ENCODE measurements at places on chromosomes 3 and 15. TPM values are rescaled to one million over a fixed set of nuclear protein-coding genes. Genes with fewer than 3 reads are reported as not detected.

- DNase-seq = no peak
Measured at GRCh38 chr3:48414376-48415250, 15.3 kb downstream of the PLXNB1 start.

DNA sequence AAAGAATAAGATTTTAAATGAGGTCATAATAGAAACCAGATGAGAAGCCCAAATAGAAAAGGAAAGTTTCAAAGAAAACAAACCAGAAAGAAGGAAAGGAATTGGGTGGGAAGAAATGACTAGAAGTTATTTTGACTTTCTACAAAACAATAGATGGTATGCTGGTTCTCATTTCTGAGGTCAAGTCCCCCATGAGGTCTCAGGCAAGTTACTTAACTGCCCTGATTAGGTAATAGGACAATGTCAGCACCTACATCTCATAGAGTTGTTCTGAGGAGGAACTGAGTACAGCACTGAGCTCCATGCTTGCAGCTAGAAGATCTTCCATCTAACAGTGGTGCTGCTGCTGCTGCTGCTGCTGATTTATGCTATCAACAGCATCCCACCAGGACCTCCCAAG, 185.9 kb downstream of the ERC2 start:
- no peak for DNase-seq

GRCh38 chr3:191499307-191500080, 38.5 kb downstream of the PYDC2 start:
- peak; percentile 49 for DNase-seq

DNA sequence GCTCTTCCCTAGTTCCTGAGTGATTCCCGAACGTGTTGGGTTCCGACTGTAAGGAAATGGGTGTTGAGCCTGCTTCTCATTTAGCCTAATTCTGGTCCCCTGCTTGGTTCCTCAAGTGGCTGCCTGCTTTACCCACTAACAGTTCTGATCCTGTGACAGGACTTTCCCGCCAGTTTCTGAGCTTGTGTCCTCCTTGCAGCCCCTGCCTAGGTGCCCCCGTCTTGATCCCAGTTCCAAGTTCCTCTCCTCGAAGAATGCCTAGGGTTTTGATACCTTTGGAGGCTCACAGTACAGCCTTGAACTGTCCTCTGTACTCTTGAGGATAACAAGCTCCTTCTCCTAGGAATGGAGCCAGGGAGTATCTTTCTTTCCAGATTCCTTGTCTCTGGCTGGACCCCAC, 12.0 kb upstream of the RASGRF1 start:
- no peak for DNase-seq

CCDC13 gene
- total RNA-seq = 1.1 TPM

DNA sequence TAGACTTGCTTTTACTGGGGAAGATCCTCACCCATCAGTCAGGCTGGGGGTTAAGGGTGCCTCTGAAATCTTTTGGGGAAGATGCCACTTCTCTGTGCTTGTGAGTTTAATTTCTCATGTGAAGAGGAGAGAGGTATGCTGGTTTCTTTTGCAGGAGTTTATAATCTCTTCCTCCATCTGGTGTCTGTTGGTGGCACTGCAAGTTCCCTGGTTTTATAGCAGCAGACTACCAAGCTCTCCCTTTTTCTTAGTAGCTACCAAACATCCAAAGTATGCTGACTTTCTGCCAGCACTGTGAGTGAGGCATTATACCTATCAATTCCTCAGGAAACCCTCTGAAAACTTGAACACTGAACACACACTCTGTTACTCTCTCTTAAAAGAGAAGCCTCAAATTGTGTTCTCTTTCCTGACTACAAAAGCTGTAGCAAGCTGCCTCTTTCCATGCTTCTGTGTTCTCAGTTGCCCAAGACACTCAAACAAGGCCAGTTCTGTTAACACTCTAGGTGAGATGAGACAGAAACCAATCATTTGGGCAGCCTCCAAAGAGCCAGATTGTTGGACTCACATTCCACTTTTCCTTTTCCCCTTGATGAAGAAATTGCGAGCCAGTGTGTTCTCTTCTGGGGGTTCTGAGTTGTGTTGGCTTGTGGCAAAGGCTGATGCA, 299.5 kb downstream of the GAP43 start:
- no peak for DNase-seq
